ENCODE measurements at places on chromosomes 7 and 10.

DNA sequence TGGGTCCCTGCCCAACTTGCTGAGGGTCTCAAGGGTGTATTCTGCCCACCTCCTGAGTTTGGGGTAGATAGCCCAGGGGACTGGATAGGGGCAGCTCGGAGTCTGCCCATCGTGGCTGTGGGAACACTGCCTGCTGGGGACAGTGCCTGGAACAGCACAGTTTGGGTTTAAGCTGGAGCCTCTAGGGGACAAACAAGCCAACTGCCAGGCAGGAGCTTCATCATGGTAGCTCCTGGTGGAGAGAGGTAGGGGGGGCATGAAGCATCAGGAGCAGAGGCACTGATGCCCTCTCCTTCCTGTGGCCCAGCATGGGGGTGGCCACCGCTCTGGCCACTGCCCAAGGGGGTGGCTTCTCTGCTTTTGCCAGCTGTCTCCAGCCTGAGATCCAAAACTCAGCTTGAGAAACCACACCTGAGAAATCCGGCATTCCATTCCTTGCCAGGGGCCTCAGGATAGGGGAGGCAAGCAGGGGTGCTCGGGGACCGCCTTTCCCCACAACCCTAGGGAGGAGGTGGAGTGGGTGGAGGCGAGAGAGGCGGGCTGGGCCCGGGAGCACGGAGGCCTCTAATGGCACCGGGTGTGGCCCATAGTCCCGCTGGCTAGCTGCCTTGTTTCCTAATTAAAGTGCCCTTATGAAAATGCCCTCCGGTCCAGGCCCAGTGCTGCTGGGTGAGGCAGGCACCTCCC, 47.6 kb downstream of the UNC5B start:
- no peak for DNase-seq

DNA sequence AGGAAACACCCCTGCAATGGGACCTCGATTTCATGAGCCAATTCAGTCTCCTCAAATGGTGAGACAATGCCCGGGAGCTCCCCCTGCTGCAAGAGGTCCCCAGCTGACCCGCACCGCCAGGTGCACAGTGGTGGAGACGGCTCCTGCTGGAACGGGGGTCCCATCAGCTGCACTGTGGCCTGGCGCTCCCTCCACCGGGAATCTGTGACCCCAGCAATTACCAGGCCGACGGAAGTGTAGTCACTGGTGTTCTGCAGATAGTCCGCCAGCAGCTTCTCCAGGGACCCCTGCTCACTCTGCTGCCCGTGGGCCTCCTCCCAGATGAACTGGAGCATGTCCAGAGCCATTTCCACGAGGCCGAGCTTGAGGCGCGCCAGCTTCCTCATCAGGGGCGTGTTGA, 64.9 kb upstream of the NKX6-2 start:
- DNase-seq, result no peak

DNA sequence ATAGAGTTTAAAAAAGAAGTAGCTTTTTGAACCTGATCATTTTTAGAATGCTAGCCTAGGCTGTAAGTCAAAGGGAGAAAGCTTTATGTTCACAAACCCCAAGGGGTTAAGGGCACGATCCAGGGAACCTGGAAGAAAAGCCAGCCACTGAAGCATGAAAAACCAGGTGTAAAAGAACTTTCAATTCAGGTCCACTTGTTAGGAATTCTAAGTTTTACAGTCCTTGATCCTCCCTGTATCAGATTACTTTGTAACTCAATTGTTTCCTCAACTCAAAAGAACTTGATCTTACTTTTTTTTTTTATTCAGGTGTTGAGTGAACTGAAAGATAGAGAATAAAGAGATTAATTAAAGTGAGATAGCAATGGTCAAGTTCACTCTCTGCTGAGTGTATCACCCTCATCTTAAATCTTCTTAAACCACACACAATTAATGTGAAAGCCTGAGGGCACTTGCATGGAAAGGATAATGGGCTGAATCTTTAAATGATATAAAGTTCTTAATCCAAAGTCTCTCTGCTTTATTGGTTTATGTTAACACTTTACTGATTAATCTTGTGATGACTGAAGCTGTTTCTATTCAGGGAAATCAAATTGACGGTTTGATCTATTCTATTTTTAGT, 672.2 kb upstream of the LRRN3 start:
- DNase-seq, result no peak

DNA sequence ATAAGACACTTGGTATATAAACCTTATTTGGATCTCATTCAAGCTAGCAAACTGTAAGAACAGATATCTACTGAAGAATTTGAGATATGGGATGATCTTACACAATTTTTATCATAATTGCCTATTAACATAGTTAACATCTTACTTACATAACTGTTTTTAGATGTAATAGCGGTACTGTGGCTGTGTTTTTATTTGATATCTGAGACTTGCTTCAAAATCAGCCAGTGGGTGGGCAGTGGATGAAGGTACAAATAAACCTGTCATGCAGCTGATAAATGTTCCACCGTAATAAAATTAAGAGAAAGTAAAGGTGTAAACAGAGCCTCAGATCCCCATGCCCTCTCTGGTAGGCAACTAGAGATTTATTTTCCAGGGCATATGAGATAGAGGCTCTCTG, 28.4 kb upstream of the PTPRN2 start:
- no peak for DNase-seq

DNA sequence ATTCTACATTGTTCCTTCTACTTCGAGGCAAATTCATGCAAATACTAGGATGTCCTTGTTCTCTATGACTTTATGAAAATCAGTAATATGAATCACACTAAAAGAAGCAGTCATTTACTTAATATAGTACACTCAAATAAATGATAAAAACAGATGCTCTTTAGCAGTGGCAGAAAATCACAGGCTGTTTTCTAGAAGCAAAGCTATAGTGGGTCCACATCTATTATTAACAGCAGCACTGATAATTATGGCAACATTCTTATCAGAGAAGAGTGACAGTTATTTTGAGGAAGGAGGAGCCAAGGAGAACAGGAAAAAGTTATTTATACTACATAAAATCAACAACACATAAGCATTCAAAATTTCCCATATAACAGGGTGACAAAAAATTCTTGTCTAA, 16.5 kb downstream of the KIF5B start:
- DNase-seq, result no peak

GRCh38 chr10:66783316-66783715, 142.5 kb upstream of the LRRTM3 start:
- DNase-seq, result no peak

DNA sequence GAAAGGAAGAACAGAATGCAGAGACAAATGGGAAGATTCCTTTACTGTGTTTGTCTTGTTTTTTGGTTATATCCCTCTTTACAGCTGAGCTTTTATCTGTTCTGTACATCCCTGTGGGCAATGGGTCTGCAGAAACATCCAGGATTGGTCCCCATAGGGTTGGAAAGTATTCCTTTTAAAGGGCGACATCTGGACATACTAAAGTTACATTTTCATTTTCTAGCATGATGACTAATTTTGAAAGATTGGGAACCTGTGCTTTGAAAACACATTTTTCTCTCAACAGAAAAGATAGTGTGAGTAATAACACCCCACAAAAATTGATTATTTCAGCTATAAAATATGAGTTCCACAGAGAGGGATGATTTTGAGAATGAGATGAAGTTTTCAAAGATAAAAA, 435.8 kb downstream of the GPAM start:
- no peak for DNase-seq

- DNase-seq, result no peak
Observed at GRCh38 chr7:124655990-124656389, 109.6 kb downstream of the GPR37 start.

DNA sequence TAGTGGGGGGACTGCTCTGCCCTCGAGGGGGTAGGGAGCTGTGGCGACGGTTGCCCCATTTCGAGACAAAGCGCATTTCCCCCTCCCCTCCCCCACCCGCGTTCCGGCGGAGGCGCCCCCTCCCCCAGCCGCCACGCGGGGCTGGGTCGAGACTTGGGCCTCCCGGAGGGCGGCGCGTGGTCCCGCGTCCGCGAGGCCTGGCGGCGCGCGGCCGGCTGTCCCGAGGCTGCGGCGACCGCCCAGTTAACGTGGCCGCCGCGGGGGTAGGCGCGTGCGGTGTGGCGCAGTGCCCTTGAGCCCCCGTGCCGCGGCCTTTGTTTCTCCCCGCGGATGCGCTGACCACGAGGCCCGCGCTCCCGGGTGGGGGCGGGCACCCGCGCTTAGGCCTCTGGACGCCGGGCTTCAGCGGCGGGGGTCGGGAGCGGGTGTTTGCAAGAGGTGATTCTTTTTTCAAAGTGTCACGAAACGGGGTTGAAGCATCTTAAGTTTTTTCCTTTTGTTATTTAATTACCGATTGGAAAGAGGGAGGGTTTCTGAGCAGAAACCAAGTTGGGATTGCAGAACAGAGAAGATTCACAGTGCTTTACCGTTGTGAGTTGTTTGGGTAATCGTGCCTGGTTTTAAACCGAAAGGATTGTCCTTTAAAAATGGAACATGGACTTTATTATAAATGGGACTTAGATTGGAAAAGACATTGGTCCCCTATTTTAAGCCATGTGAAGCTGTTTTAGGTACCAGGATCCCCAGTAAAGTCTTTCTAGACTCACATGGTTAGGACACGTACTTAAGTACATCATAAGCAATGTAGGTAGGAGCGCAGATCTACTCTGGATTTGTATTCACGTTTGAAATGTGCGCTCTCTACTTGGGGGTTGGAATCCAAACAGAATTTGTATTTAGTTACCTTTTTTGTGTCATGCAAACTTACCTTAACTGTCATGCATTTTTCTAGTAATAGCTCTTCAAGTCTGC, 760 bp downstream of the CBX3 start:
- peak; percentile 42 for DNase-seq

- DNase-seq, result no peak
Observed at GRCh38 chr10:131675104-131675503, 225.7 kb upstream of the PPP2R2D start.
